Caki2 (cell line): ENCODE measurements at places on chromosomes 12 and 14. TPM values are rescaled to one million over a fixed set of nuclear protein-coding genes. Genes with fewer than 3 reads are reported as not detected.

PTCSC3 gene
- total RNA-seq: not detected in 2 replicates

NEDD1 gene
- total RNA-seq: 10.7 and 15.4 TPM in 2 replicates

DNA sequence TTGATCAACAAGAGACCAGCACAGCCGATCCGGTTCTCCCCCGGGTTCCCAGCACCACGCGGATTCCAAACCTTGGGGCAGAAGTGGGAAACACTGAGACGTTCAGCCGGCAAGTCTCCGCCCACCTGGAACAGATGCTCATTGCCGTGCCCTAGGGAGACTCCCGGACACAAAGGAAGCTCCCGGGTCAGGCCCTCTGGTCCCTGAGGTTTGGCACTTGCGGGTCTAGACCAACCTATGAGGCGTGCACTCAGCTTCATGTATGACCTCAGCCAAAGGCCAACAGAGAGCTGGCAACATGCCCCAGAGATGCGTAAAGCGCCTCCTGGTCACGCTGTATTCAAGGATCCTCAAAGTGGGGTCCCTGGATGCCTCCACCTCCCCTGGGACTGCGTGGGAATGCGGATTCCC lies 2.5 kb downstream of the RIMBP2 start:
- DNase-seq: no peak

GRCh38 chr14:36661506-36662257 lies at the start of gene PAX9:
PAX9 (plus strand) TSS chr14:36661860; CDS start chr14:36662090, 230 bp downstream.
- peak; percentile 86 for DNase-seq

DNA sequence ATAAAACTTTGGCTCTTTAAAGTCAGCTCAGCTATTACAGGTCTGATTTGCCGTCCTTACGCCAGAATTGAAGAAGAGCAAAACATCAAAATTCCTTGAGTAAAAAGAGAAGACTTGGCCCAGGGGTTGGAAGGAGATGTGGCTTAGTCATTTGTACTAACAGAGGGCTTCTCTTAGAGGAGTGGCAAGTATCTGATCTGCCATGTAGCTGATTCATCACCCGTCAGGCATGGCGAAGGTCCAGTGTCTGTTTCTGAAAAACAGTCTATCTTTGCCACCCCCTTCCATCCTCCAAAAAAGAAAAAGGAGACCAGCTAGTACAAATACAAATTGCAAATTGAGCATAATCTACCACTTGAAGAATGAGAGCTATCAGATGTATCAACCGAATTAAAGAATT lies 91.9 kb downstream of the RAD52 start:
- peak; percentile 43 for DNase-seq

- DNase-seq: peak; percentile 50
These were observed 98.8 kb downstream of the CALM1 start for GRCh38 chr14:90495357-90496276.

DNA sequence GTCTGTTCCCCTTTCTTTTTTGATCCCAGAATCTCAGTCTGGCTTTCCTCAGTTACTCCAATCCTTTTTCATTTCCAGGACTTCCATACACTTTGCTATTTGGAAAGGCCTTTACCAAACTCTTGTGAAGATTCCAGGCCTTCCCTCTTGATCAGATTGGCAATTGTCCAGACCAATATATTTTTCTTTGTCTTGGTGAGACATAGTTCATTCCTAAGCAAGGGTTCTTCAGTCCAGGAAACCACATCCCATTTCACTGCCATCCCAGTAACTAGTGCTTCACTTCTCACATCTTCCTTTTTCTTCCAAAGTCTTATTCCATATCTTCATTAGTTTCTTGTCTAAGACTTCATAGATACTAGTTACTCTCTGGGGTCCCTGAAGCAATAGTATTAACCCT lies 2.1 kb upstream of the PTPRQ start:
- DNase-seq: no peak
